ENCODE measurements at places on chromosomes 2 and 18. TPM values are rescaled to one million over a fixed set of nuclear protein-coding genes. Genes with fewer than 3 reads are reported as not detected.

The CASP10 gene
- 23.4 TPM for total RNA-seq

The RNASEH1 gene
- 16.5 TPM for total RNA-seq

The SYT4 gene
- 1.1 TPM for total RNA-seq

The NCKAP5 gene
- 7.5 TPM for total RNA-seq

The AMER3 gene
- total RNA-seq = 0.23 TPM

The INHA gene
- 0.58 TPM for total RNA-seq

The SGPP2 gene
- total RNA-seq = 14.8 TPM

The KLF11 gene
- total RNA-seq = 18.2 TPM

The CYP27A1 gene
- total RNA-seq = 45.4 TPM

The MOGAT1 gene
- total RNA-seq = not detected

The IL36A gene
- not detected for total RNA-seq

The ZFAND2B gene
- total RNA-seq = 27.9 TPM

The DIPK1C gene
- total RNA-seq = 1.2 TPM

The ASPRV1 gene
- 3.4 TPM for total RNA-seq

The SP140 gene
- total RNA-seq = 0.47 TPM

Data from metanephros (tissue), 2 donors.